ENCODE measurements at places on chromosomes 5 and 9.

DNA sequence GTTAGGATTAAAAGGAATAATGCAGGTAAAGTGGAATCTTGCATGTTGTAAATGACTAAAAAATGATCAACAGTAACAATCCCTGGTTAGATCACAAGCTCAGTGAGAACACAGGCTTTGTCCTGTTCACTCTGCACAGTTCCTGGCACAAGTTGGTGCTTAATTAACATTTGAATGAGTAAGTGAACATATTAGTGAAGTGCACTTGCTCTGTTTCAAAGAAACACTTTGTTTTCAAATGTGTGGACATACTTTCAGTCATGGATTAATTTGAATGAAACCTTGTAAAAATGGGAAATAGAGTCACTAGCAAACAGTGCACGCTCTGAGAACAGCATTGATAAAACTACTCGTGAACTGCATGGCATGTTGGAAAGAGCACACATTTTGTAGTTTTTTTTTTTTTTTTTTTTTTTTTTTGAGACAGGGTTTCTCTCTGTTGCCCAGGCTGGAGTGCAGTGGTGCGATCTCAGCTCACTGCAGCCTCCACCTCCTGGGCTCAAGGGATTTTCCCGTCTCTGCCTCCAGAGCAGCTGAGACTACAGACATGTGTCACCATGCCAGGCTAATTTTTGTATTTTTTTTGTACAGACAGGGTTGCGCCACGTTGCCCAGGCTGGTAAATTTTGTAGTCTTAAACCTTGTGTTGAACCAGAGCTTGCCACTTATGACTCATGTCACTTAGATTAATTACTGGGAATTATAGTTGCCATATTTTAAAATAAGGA is 159.9 kb downstream of the LURAP1L start:
- no peak for DNase-seq
- no peak overlapping the region for H3K4me3 ChIP-seq
- H3K27ac ChIP-seq = no peak overlapping the region
- H3K36me3 ChIP-seq = no peaks in the 10 kb centered on the region

DNA sequence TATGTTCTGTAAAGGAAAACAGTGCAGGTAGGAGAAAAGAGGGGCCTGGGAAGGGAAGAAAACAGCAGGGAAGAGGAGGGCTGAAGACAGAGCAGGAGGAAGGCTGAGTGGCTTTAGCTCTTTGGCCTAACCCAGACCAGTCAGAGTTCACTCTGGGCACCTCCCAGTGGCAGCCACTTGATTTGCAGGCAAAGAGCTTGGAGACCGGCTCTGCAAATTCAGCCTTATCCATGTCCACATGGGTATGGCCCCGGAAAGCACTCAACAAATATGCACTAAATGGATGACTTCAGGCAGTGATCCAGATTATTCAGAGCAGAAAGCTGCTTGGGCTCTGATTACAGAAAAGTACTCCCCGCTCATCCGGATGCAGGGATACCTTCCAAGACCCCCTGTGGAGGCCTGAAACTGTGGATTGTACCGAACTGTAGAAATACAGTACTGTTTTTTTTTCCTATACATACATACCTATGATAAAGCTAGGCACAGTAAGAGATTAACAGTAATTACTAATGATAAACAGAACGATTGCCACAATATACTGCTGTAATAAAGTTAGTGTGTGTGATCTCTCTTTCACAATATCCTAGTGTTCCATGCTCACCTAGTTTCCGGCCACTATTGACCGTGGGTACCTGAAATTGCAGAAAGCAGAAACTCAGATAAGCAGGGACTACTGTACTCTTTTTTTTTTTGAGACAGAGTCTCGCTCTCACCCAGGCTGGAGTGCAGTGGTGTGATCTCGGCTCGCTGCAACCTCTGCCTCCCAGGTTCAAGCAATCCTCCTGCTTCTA is 4.6 kb upstream of the RNU6ATAC start:
- H3K4me1 ChIP-seq = peaks cover 7% of the 10 kb centered on the region
- DNase-seq = no peak
- no peaks in the 10 kb centered on the region for H3K36me3 ChIP-seq
- H3K4me3 ChIP-seq = no peak overlapping the region

DNA sequence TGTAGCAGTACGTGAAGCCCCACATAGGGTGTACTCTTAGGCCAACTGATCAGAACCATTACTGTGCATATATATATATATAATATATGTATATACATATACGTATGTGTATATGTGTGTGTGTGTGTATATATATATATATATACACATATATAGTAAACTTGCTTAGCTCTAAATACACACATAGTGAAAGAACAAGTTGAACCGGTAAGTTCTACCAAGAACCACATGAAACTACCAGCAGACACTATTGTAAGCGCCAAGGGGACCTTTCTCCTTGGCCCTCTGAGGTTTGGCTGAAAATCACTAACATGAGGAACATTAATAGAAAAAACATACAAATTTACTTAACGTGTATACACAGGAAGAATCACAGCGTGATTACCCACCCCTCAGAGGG is 1.8 kb upstream of the TARS1 start:
- H3K27me3 ChIP-seq = no peaks in the 10 kb centered on the region
- peaks cover 20% of the 10 kb centered on the region for H3K4me1 ChIP-seq
- no peak overlapping the region for H3K27ac ChIP-seq
- no peak overlapping the region for H3K4me3 ChIP-seq
- DNase-seq = no peak
- no peaks in the 10 kb centered on the region for H3K36me3 ChIP-seq

- H3K36me3 ChIP-seq = no peaks in the 10 kb centered on the region
- H3K27me3 ChIP-seq = peaks cover 79% of the 10 kb centered on the region
- H3K27ac ChIP-seq = no peak overlapping the region
- no peak overlapping the region for H3K4me3 ChIP-seq
- H3K4me1 ChIP-seq = peaks cover 36% of the 10 kb centered on the region
- no peak for DNase-seq
Measured at GRCh38 chr5:141880961-141881801, 3.0 kb upstream of the PCDH1 start.

GRCh38 chr5:12526113-12526512 is 621.9 kb upstream of the CTNND2 start:
- H3K36me3 ChIP-seq = no peaks in the 10 kb centered on the region
- H3K27ac ChIP-seq = no peak overlapping the region
- no peak overlapping the region for H3K4me3 ChIP-seq
- no peaks in the 10 kb centered on the region for H3K27me3 ChIP-seq
- no peak for DNase-seq
